ENCODE measurements at places on chromosomes 6 and 20.
A peak's percentile ranks its signal among the peaks of the same experiment; 100 is the strongest.

GRCh38 chr20:50058662-50059402 lies 54.1 kb downstream of the UBE2V1 start:
- DNase-seq = no peak

- DNase-seq = no peak
These were observed 11.0 kb downstream of the SMOC2 start for GRCh38 chr6:168451805-168452517.

GRCh38 chr20:61600016-61600415 lies 348.0 kb downstream of the CDH4 start:
- no peak for DNase-seq

DNA sequence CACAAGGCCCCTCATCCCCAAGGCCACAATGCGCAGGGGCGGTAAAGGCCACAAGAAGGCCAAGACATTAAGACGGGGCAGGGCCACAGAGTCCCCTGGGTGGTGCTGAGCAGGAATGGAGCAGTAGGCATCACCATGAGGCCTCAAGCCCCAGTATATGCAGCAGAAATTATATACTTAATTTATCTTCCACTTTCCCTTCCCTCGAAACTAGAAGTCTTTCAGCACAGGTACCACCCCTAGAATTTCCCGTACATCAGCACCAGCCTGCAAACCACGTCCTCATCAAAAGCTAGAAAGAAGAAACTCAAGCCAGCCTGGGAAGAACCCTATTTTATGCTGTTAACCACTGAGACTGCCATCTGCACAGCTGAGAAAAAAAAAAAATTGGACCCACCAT lies 89.4 kb downstream of the PLG start:
- DNase-seq = no peak

DNA sequence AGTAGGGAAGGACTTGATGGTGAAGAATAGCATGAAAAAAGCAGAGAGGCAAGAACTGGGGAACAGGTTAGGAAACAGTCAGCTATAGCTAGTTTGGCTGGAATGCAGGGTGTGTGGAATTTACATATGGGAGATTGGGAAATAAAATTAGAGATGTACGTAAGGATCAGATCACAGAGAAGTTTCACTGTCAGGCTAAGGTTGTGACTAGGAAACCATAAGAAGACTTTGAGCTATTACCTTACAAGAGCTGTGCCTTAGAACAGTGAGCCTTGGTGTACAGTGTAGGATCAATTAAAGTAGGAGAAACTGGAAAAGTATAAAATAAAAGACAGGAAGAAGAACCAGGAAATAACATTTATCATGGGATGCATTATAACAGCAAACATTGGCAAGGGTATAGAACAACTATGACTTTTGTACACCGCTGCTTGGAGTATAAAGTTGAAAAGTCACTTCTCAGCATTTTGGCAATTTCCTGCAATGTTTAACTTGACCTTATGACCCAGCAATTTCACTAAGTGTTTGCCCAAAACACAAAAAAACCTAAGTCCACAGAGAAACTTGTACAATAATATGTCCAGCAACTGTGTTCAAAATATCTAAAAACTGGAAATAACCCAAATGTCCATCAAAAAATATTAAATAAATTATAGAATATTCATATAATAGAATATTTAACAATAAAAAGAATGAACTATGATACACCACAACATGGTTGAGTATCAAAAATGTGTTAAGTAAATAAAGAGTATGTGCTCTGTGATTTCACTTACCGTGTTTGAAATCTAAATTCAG lies 31.2 kb upstream of the SPTLC3 start:
- no peak for DNase-seq

GRCh38 chr20:47201074-47201730 lies 155.3 kb downstream of the ZMYND8 start:
- DNase-seq = no peak

DNA sequence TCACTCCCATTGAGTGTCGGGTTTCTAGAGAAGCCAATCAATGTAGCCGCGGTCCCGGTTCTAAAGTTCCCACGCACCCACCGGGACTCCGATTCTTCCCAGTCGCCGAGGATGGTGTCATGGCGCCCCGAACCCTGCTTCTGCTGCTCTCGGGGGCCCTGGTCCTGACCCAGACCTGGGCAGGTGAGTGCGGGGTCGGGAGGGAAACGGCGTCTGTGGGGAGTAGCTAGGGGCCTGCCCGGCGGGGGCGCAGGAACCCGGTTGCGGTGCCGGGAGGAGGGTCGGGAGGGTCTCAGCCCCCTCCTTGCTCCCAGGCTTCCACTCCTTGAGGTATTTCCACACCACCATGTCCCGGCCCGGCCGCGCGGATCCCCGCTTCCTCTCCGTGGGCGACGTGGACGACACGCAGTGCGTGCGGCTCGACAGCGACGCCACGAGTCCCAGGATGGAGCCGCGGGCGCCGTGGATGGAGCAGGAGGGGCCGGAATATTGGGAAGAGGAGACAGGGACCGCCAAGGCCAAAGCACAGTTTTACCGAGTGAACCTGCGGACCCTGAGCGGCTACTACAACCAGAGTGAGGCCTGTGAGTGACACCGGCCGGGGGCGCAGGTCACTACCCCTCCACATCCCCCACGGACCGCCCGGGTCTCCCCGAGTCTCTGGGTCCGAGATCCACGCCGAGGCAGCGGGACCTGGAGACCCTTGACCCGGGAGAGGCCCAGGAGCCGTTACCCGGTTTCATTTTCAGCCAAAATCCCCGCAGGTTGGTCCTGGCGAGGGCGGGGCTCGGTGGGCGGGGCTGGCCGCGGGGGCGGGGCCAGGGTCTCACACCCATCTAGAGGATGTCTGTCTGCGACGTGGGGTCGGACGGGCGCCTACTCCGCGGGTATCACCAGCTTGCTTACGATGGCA lies 35.2 kb upstream of the HLA-G start:
- no peak for DNase-seq

GRCh38 chr6:90101403-90101802 lies 195.2 kb downstream of the BACH2 start:
- DNase-seq = no peak

DNA sequence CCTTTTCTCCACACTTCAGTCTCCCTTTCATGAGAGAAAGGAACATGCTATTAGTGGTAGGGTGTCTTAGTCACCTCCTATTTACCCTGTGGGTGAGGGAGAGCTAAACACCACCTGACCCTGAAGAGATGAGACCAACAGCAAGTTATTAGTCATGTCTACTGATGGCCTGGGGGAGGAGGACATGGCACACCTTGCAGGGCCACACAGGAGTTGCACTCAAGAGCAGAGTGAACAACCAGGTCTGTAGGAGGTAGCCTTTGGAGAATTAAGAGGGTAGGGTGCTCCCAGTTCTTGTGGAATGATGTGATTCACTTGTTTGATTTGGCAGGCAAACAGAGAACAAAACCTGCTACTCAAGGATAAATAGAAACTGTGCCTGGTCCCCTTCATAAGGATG lies 82.7 kb upstream of the FABP7 start:
- no peak for DNase-seq

GRCh38 chr6:149028767-149029405 lies 282.1 kb downstream of the UST start:
- DNase-seq = peak; percentile 66

GRCh38 chr6:119479860-119480655 lies 130.5 kb upstream of the MAN1A1 start:
- DNase-seq = no peak

DNA sequence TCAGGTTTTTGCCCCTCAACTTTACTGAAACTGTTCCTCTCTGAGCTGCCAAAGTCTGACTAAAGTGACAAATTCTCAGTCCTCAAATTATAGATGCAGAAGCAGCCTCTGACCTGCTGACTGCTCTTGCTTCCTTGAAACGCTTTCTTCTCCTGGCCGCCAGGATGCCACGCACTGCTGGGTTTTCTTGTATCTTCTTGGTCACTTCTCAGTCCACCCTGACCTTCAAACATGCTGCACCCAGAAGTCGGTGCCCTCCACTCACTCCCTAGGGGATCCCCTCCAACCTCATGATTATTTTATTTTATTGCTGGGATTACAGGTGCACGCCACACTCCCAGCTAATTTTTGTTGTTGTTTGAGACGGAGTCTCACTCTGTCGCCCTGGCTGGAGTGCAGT lies 24.7 kb downstream of the SYNJ2 start:
- no peak for DNase-seq

GRCh38 chr6:148892247-148892646 lies 145.4 kb downstream of the UST start:
- DNase-seq = no peak

DNA sequence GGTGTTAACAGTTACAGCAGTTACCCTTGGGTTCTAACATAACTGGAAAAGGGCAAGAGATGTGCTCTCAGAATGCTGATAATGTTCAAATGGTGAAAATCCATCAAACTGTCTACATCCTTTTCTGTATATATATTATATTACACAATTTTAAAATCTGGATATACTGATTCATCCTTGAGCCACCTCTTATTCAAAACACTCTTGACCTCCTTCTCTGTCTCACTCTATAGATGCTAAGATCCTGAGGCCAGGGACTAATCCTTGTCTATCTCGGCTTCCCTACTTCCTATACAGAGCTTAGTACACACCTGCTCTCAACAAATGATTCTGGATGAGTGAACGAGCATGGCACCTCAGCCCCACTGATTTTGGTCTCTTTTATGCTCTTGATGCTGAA lies 47.3 kb downstream of the HIVEP2 start:
- DNase-seq = no peak

DNA sequence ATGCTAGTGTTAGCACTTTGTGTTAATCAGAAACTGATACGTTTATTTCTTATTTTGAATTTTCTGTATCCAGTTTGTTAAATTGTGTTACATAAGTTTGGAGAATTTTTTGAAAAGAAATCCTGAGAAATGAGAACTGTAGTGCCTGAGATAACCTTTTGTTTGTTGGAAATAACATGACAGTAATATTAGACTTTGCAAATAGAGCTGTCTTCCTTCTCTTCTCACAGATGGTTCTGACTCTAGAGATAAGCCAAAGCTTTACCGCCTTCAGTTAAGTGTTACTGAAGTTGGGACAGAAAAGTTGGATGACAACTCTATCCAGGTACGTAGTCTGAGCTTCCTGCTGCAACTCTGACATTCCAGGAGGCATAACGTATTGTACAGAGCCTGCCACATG lies 69.9 kb downstream of the AFDN start:
- no peak for DNase-seq

Measured in GDM1 (cell line).